ENCODE measurements at places on chromosomes 5 and 9.

- no peak for DNase-seq
Observed at GRCh38 chr5:11897781-11898180, 6.5 kb downstream of the CTNND2 start.

GRCh38 chr5:36584009-36584875 lies 22.2 kb upstream of the SLC1A3 start:
- DNase-seq = no peak

DNA sequence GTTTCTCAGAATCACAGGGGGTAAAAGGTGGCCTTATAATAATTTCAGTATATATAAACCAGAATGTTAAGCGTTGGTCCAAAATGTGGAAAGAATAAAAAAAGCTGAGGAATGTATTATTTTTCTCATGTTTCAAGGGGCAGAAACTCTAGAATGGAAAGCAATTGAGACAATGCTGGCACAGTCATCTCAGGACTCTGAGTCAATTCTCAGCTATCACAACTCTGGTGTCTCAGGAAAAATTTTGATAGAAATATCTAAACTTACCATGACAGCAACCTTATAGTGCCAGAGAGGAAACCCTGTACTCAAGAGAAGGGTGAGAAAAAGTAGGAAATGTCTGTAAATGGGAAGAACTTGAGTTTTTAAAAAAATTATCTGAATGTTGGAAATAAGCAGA lies 1189.4 kb upstream of the NUDT12 start:
- no peak for DNase-seq

- DNase-seq = no peak
Observed at GRCh38 chr5:126965487-126965886, 64.9 kb downstream of the MARCHF3 start.

DNA sequence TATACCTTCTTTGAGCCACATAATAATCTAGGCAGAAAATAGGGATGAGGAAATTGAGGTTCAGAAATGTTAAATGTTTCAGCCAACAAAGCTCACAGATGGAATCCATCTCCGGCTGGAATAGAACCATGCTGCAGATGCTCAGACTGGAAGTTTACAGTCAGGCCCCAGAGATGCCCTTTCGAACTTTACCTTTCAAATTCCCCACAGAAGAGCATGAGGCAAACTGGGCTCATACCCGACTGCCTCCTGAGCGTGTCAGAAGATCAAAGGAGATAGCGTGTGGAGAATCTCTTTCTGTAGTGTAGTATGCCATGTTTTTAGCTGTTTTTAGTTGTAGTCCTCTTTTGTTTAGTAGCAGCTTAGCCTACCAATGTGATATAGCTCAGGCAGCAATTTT lies 72.0 kb upstream of the DAP start:
- DNase-seq = no peak

GRCh38 chr9:105608721-105609598 lies 51.0 kb downstream of the FKTN start:
- no peak for DNase-seq

DNA sequence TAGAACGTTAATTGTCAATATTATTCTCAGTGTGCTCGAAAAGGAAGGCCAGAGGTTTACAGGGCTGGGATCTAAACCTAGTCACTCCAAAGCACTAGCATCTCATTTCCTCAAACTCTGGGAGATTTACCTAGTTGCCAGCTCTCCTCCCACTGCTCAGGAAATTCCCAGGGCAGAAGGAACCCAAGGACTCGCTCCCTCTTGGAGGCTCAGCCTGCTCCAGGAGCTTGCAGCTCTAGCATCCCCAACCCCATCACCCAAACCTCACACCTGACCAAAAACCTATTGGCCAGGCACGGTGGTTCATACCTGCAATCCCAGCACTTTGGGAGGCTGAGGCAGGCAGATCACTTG lies 26.0 kb downstream of the SERINC5 start:
- DNase-seq = no peak

- no peak for DNase-seq
Observed at GRCh38 chr9:26802921-26803320, 89.7 kb downstream of the CAAP1 start.

DNA sequence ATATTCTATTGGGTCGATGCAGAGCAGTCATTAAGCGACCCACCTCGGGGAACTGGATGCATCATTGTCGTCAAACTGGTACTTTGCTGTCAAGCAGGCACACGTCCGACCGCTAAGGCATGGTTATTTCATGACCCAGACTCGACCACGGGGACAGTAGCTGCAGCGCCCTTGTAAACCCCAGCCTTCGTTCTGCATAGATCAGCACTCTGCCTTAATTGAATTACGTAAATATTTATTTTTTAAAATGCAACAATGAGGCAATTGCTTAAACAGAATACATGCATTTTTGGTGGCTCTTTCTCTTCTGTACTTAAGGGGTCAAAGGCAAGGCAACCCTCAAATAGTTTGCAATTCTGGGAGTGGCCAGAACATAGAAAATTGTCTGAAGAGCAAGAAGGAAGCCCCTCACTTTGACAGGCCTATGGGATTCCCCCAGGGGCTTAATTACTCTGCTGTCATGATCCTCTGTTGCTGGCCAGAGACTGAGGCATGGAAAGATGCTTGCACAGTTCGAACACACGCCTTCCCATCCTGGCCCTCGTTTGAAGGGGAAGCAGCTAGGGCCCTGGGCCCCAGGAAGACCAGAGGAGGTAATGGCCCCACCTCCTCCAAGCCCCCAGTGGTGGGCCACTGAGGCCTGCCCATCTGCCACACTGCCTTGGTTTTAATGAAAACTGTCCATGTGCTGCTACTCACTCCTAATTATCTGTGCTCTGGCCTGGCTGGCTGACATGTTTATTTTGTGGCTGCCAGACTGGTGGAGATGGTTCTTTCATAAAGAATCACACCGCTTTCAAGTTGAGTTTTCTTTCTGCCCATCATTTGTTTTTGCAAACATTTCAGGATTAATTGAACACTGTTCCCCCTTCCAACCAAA lies 169.7 kb upstream of the MAST4 start:
- no peak for DNase-seq

DNA sequence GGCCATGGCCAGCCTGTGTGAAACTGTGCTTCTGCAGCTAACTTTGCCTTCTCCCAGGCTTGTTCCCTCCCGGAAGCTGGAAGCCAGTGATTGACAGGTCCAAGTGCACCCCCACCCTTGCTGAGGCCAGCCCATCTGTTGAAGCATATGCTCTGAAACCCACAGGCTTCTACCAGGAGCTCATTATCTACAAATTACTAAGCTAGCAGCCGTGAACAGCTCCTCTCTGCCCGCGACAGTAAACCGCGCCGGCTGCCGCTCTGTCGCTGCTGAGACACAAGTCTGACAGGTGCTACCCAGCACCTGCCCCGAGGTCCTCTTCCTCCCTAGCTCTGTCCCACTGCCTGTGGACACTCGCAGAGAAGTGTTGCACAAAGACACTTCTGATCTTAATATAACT lies 490.9 kb downstream of the GADD45G start:
- no peak for DNase-seq

DNA sequence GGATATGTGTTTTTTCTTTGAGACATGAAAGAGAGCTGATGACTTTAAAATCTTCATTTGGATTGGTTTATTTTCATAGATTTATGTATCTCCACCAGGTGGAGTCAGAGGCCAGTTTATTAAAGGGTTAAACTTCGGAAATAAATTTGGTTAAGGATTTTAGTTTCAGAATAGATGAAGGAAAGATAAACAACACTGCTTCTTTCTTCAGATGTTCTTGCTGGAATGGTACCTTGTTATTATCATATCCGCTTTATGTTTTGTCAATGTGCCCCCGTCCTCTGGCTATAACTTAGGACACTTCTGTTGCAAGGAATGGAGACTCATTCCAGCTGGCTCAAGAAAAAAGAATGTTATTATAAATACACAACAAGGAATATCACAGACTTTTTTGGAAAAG lies 81.2 kb downstream of the ALDH1A1 start:
- DNase-seq = no peak

DNA sequence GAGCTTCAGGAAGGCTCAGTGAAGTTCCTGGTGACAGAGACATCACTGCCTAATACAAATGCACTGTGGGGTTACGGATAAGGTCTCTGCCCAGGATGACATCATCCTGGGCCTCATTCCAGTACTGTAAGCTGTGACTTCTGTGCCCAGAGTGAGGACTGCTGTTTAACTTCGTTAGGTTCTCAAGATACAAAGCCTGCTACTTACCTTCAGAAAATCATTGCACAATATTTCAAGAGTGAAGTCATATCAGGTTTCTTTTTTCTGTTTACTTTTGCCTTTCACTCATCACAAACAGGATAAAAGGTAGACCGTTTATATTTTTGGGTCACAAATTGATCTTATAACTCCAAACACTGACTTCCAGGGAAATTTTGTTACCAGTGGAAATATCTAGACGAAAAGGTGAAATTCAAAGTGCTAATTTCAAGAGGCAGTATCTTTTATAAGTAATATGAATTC lies 241.2 kb downstream of the PIK3R1 start:
- no peak for DNase-seq

DNA sequence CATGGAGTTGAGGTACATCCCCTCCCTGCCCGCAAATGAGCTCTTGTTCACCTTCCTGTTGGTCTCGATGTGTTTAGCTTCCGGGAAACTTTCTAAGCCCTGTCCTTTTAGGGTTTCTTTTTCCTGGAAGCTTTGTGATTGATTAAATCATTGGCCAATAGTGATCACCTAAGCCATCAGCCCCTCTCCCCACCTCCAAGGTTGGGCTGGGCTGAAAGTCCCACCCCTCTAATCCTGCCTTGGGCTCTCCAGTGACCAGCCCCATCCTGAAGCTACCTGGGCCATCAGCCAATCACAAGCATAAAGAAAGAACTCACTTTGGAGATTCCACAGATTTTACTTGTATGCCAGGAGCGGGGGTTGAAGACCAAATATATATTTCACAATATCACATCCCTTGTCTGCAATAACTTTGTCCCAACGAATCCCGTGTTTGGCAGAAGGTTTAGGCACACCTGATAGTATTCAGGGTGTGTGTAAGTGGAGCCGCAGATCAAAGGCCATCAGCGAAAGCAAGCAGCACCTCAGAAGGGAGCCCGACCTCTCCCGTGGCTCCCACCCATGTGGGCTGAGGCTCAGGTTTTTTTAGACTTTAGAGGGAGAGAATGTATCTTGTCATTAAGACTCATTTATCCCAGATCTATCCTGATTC lies 20.4 kb downstream of the ROPN1L start:
- DNase-seq = no peak

GRCh38 chr5:126801174-126801991 lies 24.4 kb downstream of the LMNB1 start:
- no peak for DNase-seq

DNA sequence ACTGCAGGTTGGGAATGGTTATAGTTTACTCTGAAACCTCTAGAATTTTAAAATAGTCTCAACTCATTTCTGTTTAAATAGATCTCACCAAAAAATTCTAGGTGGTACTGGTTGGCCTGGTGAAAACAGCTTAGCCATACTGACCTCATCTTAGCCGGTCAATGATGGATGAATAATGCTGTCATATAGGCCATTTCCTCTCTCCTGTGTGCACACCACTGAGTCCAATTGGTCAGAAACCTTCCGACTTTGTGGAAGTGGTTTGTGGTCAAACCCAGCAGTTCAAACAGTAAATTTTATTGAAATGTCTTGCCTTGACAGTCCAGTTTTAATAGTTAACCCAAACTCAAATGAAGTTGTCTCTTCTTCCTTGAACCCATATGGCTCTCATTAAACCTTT lies 98.6 kb downstream of the GIN1 start:
- DNase-seq = no peak

DNA sequence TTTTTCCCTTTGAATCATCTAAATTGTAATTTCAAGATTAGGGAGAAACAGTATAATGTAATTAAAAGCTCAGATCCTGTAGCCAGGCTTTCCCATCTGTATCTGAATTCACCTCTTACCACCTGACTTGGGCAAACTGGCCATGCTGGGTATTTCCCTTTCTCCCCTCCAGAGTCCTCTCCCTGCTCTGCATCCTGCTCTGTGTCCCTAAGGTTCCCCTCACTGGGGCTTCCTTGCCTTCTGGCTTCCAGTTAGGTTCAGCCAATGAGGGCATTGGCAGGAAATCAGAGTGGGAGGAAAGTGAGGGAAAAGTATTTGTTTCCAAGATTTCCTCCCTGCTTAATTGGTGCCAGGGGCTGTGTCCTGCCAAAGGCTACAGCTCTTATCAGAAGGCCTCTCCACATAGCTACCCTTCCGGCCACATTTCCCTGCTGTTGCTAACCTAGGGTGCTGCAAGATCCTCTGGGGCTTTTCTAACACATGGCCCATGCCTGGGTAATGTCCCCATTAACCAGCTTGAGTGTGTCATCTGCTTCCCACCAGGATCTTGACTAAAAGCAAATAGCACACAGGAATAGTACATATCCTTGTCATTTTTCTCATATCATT lies 51.0 kb upstream of the MPDZ start:
- DNase-seq = no peak

GRCh38 chr5:178398901-178399700 lies 166.5 kb upstream of the PHYKPL start:
- DNase-seq = no peak

GRCh38 chr5:109989994-109990722 lies 300.4 kb downstream of the MAN2A1 start:
- DNase-seq = no peak

GRCh38 chr9:92642564-92642963 lies 27.4 kb downstream of the IPPK start:
- DNase-seq = no peak

DNA sequence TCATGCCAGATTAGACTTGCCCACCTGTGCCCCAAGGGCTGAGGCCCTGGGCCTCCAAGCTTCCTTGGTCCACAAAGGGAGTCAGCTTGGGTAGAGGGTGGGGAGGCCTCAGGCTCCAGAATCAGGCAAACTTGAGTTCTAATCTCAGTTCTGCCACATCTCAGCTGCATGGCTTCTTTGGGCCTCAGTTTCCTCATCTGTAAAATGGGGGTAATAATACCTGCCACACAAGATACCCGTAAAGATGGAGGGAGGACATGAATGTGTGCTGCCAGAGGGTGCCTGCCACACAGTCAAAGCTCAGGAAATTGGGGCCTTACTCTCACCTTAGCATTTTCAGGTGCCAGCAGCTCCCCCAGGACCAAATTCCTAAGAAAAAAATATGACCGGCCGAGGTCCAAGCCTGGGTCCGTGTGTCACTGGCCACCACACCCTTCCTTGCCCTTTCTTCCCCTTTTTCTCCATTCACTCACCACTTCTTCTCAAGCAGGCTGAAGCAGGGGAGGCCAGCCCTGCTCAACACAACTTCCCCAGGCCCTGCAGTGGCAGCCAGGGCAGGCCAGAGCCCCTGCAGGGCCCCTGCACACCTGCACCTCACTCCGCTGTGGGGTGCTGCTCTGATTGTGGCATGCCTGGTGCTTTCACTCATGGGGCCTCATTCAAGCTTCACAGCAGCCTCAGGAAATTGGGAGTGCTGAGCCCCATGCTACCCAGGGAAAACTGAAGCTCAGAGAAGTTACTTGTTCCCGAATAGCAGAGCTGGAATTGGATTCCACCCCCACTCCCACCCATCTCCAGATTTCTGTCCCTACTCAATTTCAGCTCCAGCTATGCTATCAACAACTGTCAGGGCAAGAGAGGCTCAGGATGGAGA lies 3.9 kb downstream of the RGS14 start:
- no peak for DNase-seq

Data from stimulated activated CD4-positive, alpha-beta T cell treated with anti-CD3 and anti-CD28 coated beads, TNF-alpha, amount 100 ng/mL, for 24 hours (primary cell).